ENCODE measurements at places on chromosomes 13 and 19.

- DNase-seq, result no peak
Measured at GRCh38 chr13:66926851-66927524, 303.1 kb downstream of the PCDH9 start.

DNA sequence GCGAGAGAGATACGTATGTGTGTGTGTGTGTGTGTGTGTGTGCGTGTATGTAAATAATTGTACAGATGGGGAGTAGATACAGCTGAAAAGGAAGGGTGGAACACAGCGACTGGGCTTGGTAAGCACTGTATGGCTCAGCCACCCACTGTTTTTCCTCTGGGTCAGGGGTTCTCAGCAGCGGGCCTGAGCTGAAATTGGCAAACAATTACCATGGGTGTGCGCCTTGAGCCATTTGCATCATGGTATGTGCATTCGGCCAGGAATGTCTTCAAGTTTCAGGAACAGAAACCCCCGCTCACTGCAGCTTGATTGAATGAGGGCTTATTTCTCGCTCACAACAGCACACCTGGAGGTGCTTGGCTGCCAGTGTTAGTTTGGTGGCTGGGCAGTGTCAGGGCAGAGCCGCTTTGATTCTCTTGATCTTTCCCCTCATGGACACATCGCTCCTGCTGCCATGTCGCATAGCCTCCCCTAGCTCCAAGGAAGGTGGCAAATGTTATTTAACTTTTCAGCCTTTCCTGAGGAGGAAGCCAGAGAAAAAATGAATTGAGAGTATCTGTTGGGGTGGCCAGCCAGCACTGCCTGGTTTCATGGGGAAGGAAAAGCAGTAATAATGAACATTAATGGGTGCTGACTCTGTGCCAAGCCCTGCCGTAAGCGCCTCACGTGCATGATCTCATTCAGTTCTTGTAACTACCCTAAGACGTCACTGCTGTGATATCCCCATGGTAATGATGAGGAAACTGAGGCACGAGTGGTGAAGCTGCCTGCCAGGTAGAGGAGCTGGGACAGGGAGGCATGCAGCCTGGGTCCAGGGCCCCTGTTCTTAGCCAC is 126.9 kb downstream of the SIPA1L3 start:
- peak; percentile 6 for DNase-seq

DNA sequence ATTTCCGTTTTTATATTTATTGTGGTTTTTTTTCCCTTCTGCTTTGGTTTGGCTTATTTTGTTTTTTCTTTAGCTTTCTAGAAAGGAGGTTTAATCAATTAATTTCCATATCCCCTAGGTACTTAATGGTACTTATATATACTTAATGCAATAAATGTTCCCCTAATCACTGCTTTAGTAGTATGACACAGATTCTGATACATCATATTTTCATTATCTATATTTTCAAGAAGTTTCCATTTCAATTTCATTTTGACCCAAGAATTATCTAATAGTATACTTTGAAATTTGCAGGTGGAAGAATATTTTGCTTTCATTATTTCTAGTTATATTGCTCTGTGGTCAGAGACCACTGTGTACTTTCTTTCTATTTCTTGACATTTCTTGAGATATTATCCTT is 66.6 kb upstream of the STK24 start:
- no peak for DNase-seq

- no peak for DNase-seq
Measured at GRCh38 chr19:38170334-38170733, 53.7 kb downstream of the DPF1 start.

GRCh38 chr19:52034051-52034728 is 6.0 kb upstream of the ZNF614 start:
- DNase-seq, result no peak

GRCh38 chr19:32824191-32824751 is 45.3 kb downstream of the SLC7A9 start:
- no peak for DNase-seq

- DNase-seq, result no peak
Measured at GRCh38 chr13:112128331-112128610, 61.3 kb downstream of the SOX1 start.

DNA sequence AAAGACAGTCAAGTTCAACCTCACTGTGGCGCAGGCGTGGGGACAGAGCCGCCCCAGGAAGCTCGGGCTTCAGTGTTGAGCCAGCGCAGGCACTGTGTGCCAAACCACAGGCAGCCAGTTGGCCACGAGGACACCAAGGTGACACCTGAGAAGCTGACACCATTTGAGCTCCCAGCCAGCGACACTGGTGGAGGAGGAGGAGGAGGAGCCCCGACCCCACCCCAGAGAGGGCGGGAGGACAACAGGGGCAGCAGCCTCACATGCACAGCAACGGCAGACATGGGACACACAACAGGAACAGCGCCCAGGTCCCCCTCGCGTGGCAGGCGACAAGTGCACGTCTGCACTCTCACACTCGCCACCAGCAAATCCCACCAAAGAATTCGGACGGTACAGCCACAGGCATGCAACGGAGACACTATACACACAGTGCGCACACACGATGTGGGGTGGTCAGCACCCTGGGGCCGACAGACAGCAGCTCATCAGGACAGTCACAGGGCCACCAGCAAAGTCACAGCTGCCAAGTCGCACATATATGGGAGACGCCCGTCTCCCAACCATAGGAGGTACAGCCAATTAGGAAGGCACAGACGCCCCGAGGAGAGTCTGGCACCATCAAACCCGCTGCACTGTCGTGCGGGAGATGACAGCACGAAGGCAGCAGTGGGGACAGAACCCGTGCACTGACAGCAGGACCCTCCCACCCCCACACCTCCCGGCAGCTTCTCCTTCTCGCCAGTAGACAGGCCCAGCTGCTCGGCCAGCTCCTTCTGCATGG is 3.4 kb downstream of the EIF3G start:
- no peak for DNase-seq

DNA sequence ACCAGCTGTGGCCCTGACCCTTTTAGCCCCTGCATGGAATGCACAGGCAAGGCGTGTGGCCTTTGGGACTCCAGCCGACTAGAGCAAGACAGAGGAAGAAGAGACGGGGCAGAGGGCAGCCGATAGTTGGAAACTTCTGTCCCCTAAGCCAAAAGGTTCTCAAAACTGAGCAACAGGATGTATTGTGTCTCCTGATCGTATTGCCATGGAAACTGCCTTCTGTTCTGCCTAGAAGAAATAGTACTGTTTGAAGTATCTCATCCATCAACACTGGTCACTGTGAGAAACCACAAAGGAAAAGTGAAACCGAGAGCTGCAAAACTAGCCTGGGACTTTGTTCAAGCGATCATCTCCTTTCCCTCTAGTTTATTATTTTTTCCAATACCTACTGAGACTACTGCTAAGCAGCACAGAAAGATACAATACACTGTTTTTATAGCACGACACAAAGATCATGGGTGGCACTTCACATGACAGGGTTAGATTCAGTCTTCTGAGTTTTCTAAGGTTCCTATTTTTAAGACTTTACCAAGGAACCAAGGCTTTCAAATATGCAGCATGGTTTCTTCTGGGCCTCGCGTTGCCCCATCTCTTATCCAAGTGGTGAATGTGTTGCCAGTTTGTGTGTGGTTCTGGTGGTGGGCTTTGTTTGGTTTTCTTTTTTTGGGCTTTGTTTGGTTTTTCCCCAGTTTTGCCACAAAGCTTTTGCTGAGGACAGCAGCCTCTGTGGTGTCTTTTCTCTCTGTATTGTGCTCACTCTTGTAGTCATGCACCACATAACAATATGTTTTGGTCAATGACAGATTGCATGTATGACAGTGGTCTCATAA is 49.3 kb upstream of the GPR183 start:
- DNase-seq, result no peak

DNA sequence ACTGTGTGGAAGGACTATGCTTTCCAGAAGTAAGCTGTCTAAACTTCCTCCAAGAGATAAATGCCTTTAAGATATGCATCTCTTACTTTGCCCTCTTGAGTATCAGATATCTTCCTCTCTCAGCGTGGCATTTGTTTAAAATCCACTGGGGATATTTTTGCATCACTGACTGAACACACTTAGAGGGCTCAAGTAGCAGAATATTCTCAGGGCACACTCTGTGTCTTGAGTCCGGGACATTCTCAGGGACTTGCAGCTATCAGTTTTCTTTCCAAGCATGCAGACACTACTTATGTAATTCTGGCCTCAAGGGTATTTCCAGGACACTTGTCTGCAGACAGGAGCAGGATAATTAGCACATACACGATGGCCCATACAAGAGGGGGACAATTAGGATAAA is 84.7 kb downstream of the ERCC5 start:
- DNase-seq, result no peak

- DNase-seq, result no peak
Measured at GRCh38 chr13:79655509-79655908, 174.6 kb downstream of the NDFIP2 start.

DNA sequence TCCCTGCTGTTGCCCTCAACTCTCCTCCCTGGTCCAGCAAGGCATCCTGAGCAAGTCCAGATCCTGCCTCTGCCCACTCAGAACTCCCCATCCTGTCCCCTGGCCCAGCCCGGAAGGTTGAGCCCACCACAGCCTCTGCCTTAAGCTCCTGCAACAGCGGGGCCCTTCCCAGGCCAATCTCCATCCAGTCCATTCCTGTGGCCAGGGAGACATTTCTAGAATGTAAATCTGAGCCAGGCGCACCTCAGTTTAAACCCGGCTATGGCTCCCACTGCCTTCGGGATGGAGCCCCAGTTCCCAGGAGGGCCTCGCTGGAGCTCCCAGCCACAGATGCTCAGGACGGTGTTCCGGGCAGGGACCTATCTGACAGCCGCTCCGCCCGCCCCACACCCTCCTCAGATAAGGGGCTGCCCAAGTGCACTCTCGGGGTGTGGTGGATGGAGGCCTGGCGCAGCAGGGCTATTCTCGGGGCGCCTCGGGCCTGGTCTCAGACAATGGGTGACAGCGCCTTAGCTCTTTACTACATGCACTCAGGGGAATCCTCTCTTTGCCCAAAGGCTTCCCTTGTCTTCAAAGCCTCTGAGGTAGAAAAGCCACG is 5.3 kb downstream of the TRAPPC6A start:
- no peak for DNase-seq

- DNase-seq, result no peak
Measured at GRCh38 chr19:2428321-2428690, 920 bp upstream of the TIMM13 start.

- DNase-seq, result no peak
Measured at GRCh38 chr13:41568972-41569351, 111.6 kb downstream of the RGCC start.

GRCh38 chr13:52744842-52745375 is 5.3 kb upstream of the CNMD start:
- no peak for DNase-seq

GRCh38 chr19:48724796-48725753 is 5.5 kb upstream of the MAMSTR start:
- peak; percentile 96 for DNase-seq

DNA sequence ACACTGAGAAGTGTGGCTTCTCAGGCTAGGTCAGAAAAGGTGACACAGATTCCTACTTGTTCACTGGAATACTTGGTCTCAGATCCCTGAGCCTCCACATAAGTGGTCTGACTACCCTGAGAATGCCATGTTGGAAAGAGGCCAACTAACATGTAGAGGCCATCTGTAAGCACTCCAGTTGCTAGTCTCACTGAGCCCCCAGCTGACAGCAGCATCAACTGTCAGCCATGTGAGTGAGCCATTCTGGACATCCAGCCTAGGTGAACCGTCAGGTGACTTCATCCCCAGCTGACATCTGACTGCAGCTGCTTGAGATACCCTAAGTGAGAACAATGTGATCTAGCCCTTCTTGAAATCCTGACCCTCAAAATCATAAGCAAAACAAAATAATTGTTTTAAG is 18.1 kb upstream of the ARL11 start:
- DNase-seq, result peak; percentile 60

DNA sequence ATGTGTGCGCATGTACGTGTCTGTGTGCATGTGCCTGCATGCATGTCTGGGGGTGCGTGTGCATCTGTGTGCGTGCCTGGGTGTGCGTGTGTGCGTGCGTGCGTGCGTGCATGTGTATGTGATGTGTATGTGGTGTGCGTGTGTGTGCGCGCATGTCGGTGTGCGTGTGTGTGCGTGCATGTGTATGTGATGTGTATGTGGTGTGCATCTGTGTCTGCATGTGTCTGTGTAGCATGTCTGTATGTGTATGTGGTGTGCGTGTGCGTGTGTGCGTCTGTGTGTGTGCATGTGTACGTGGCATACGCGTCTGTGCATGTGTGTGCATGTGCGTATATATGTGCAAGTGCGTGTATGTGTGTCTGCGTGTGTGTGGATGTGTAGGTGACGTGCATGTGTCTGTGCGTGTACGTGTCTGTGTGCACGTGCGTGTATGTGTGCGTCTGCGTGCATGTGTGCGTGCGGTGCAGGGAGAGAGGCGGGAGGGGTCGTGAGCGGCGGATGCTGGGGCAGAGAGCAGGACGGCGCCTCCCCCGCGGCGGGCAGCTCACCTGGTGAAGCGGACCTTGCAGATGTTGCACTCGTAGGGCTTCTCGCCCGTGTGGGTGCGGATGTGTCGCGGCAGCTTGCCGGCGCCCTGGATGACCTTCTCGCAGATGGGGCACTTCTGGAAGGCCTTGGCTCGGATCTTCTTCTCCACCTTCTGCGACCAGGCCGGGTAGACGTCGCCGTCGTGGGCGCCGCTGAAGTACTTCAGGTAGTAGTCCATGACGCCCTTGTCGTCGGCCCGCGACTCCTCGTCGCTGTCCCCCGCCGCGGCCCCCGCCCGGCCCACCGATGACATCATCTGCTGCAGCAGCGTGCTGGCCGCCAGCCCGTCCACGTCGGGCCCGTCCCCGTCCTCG is 13.0 kb downstream of the ZBTB7A start:
- DNase-seq, result no peak

DNA sequence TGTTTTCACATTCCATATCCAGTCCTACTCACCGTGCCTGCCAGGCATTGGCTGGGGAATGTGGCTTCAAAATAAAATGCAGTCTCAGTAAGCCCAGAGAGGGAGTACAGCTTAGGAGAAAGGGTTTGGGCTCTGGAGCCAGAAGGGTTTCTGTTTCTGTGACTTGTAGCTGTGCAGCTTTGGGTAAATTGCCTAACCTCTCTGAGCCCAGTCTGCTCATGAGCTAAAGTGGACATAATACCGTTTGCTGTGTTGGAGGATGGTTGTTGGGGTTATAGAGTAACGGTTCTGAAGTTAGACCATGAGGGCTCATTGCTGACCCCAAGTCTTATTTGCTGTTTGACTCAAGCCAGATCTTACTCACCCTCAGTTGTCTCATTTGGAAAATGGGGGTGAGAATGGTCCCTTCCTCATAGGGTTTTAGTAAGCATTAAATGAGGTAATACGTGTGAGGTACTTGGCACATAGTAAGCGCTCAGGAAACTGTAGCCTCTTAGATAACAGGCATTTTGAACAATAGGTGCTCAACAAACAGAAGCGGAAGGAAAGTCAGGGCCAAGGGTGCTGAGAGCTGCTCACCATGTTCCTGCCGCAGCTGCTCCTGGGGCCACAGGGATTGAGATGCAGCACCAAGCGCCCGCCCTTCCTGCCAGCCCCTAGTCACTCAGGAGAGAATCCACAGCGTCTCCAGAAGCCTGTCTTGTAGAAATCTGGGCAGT is 45.5 kb downstream of the C13orf42 start:
- no peak for DNase-seq

Data from NCI-H2029 treated with DMSO at 0.1 percent for 48 hours (cell line).